ENCODE measurements at places on chromosomes 2 and 18. TPM values are rescaled to one million over a fixed set of nuclear protein-coding genes. Genes with fewer than 3 reads are reported as not detected.

FKBP7 gene
- 4.9 TPM for total RNA-seq

MALL gene
- 1.2 TPM for total RNA-seq

RNF125 gene
- total RNA-seq = 32.6 TPM

PPP1R7 gene
- 111 TPM for total RNA-seq

SAG gene
- not detected for total RNA-seq

CXCR2 gene
- 0.19 TPM for total RNA-seq

NPHP1 gene
- total RNA-seq = 0.21 TPM

FIGN gene
- total RNA-seq = not detected

IL36A gene
- 0.23 TPM for total RNA-seq

LBH gene
- total RNA-seq = 176 TPM

REG3A gene
- not detected for total RNA-seq

REEP1 gene
- 0.19 TPM for total RNA-seq

FBXO41 gene
- total RNA-seq = 33.8 TPM

HOXD11 gene
- total RNA-seq = not detected

ANO7 gene
- total RNA-seq = 3.5 TPM

NEB gene
- total RNA-seq = 0.09 TPM

ALLC gene
- not detected for total RNA-seq

ADD2 gene
- 8.2 TPM for total RNA-seq

DSG4 gene
- not detected for total RNA-seq

FAM110C gene
- total RNA-seq = 0.47 TPM

MYOM1 gene
- 0.75 TPM for total RNA-seq

HOXD3 gene
- not detected for total RNA-seq

SLC11A1 gene
- total RNA-seq = 0.19 TPM

SLC19A3 gene
- not detected for total RNA-seq

HOXD12 gene
- not detected for total RNA-seq

SERPINE2 gene
- 23.2 TPM for total RNA-seq

FOXI3 gene
- total RNA-seq = not detected

C2orf92 gene
- total RNA-seq = 16.9 TPM

SEMA4F gene
- 3.5 TPM for total RNA-seq

CKAP2L gene
- 17.9 TPM for total RNA-seq

GPR55 gene
- total RNA-seq = 0.38 TPM

CDH20 gene
- total RNA-seq = not detected

LHCGR gene
- total RNA-seq = not detected

COBLL1 gene
- not detected for total RNA-seq

CNOT11 gene
- 69.6 TPM for total RNA-seq

PSD4 gene
- 278 TPM for total RNA-seq

CCDC85A gene
- total RNA-seq = not detected

SALL3 gene
- not detected for total RNA-seq

BUB1 gene
- total RNA-seq = 61.7 TPM

QPCT gene
- total RNA-seq = 2.1 TPM

DYNAP gene
- not detected for total RNA-seq

SCG2 gene
- not detected for total RNA-seq

RUFY4 gene
- 1.8 TPM for total RNA-seq

REG1A gene
- not detected for total RNA-seq

UBE2F gene
- 115 TPM for total RNA-seq

TXNDC2 gene
- not detected for total RNA-seq

ZNF397 gene
- total RNA-seq = 22.6 TPM

GALR1 gene
- not detected for total RNA-seq

NT5DC4 gene
- total RNA-seq = not detected

BMP10 gene
- not detected for total RNA-seq

COLEC11 gene
- total RNA-seq = 0.47 TPM

SLC5A7 gene
- total RNA-seq = not detected

CTAGE1 gene
- total RNA-seq = not detected
